ENCODE measurements at places on chromosomes 2 and 18.

DNA sequence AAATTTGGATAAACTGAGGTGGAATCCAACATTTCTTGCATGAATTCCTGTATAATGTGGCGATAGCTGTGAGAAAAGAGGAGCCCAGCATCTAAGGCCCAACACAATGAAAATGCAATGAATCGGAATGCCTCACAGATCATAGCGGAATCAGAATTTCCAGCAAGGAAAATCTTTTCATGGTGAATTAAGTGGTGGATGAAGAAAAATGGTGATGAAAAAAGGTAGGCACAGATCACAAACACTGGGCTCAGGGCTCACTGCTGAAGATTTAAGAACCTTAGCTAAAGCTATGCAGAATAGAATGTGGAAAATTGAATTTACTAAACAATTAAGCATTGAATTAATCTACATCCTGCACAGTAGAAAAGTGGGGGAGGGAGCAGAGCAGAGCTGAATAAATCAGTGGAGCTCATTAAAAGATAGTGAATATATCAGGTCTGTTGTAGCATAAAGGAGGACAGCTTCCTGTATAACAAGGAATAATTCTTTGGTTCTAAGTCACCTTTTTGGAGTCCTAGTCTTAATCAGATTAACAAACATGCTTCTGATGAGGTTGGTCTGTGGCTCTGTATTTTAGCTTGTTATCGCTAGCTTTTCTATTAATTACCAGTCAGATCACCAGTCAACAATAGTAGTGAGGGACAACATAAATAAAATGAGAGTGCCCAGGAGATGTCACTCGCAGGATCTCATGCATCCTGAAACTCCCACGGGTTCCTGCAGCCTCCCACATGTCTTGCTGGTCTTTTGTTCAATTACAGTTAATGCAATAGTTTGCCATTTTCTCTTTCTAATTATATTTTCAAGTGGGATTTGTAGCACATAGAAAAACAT, 27.0 kb downstream of the MEIS1 start:
- peak; percentile 59 for DNase-seq

DNA sequence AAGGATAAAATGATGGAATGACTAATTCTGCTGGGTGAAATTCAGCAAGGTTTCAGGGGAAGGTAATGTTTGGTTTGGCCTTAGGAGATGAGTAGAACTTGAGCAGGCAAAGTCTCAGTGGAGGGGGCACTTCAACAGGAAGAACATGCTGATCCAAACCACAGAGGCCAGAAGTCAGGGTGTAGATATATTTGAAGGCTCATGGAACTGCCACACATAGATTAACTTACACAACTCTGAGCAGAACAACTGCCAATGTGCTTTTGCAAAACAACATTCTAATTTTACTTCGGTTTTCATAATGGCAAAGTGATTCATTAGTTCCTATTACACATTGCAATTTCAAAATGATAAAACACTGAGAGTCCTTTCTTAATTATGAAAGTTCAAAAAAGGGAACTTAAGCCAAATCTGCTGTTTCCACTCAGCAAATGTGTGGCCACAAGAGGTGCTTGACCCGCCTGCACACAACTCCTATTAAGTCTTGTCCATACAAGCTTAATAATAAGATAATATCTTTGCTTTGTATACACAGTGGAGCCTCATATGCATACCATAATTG, 284.8 kb downstream of the MREG start:
- no peak for DNase-seq

DNA sequence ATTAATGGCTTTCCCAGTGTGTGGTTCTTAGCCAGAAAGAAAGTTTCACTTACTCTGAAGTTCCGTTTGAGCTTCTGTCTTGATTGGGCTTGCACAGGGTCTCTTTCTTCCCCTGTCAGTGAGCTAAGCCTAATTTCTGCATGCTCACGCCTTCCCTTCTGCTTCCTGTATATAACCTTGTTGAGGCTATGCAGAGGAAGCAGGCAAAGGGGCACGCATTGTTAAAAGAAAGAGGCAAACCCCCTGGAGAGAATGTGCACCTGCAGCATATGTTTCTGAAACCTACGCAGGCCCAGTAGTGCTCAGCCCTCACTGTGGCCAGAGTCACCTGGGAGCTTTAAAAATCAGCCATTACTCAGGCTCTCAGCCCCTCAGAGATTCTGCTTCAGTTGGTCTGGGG, 14.5 kb upstream of the PLA2R1 start:
- peak; percentile 72 for DNase-seq

DNA sequence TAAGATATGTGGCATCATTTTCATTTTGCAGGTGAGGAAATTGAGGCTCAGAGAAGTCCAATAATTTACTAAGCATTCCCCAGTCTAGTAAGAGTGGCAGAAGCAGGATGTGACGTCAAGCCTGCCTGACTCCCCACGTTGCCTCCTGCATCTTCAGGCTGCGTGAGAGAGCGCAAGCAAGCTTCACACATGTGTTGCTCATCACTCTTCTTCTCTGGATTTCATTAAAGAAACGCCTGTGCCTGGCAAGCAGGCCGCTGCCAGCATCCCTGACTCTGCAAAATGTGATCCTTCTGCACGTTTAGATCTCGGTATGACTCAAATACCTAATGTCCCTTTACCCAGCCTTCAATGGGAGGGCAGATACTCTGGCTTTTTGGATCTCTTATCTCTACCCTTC, 96.8 kb downstream of the PRKCE start:
- DNase-seq = no peak

DNA sequence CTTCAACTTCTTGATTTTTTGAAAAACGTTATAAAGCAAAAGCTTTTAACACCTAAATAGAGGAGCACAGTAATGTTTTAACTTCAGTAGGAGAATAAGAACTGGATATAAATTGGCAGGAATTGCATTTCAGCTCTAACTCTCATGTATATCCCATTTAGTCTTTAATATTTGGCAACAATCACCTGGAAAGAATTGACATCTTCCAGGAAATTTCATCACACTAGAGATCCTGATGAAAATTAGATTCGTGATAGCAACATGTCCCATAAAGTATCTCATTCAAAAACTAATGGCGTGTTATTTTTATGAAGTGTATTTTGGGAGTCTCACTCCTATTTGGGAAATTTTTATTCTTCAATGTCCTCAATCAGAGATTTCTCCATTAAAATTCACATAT, 131.1 kb upstream of the DNAJC10 start:
- no peak for DNase-seq

- no peak for DNase-seq
Observed at GRCh38 chr2:232336241-232336736, 42.3 kb upstream of the ALPP start.

DNA sequence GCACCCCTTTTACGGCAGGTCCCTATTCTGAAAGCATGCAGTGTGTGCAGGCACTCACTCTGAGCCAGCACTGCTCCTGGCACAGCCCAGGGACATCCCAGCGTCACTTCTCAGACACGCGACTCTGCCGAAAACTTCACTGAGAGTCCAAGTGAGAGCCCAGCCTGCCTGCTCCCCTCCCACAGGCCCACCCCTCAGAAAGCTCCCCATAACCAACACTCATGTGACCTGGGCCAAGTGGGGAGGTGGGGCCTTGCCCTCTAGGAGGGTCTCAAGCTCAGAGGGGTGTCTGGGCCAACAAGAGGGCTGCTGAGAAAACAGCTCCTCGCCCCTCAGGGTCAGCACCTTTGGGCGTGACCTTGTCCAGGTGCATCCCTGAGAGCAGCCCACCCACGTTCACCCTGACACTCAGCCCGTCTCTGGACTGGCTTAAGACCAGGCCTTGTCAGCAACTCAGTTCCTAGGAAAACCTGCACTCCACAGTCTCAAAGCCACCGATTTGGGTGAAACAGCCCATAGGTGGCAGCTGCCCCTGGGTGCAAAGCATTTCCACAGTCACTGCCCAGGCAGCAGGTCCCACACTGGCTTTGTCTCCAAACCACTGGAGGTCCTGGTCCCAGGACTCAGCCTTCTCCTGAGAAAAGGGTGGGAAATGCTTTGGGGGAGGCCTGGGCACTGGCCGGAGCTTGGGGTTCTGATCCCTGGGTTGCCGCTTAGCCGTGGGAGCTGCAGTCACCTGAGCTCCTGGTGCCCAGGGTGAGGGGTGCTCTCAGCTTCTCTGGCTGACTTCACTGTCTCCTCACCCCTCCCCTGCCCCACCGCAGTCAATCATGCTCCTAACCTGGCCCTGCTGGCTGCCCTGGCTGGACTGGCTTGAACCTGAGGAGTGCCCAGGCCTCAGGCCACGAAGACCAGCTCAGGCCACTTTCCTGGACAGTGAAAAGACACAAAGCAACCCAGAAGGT, 209.6 kb downstream of the HDAC4 start:
- no peak for DNase-seq

Measured in NCI-H1436 (cell line).